ENCODE measurements at places on chromosomes 13 and 19. TPM values are rescaled to one million over a fixed set of nuclear protein-coding genes. Genes with fewer than 3 reads are reported as not detected.

CASP14 gene
- total RNA-seq, result not detected

MARK4 gene
- total RNA-seq, result 26.4 TPM

APLP1 gene
- 5.5 TPM for total RNA-seq

AP1M2 gene
- not detected for total RNA-seq

RXFP2 gene
- not detected for total RNA-seq

GDF15 gene
- total RNA-seq, result 20.2 TPM

GPR12 gene
- total RNA-seq, result not detected
